ENCODE measurements at places on chromosomes 1 and 21. TPM values are rescaled to one million over a fixed set of nuclear protein-coding genes. Genes with fewer than 3 reads are reported as not detected.

Gene MAP10
- total RNA-seq = 1.9 TPM

Gene MX2
- total RNA-seq = 64.3 TPM

Gene TMEM82
- total RNA-seq = not detected

Gene PPIE
- total RNA-seq = 68.6 TPM

Gene PLA2G2A
- total RNA-seq = not detected

Gene BSND
- total RNA-seq = not detected

Gene PRELP
- not detected for total RNA-seq

Gene NTMT2
- total RNA-seq = not detected

Gene LCE1D
- not detected for total RNA-seq

Gene PLEKHO1
- 186 TPM for total RNA-seq

Gene CR1L
- not detected for total RNA-seq

Gene DNAI4
- total RNA-seq = 4.3 TPM

Gene PTCH2
- 0.90 TPM for total RNA-seq

Gene SLAMF9
- total RNA-seq = not detected

Gene CELSR2
- 2.9 TPM for total RNA-seq

Gene RAD54L
- 1.9 TPM for total RNA-seq

Gene LORICRIN
- not detected for total RNA-seq

Gene XKR8
- 10.1 TPM for total RNA-seq

Gene TIE1
- total RNA-seq = 0.10 TPM

Gene RGS16
- 3.1 TPM for total RNA-seq

Gene ESRRG
- total RNA-seq = not detected

Gene MAP3K7CL
- total RNA-seq = 10.1 TPM

Gene PPFIA4
- 0.75 TPM for total RNA-seq

Data from B cell (primary cell).